Activated T-helper 1 cell treated with anti-CD3 and anti-CD28 coated beads, Interleukin-2, amount 50 U/mL, for 16 hours (primary cell): ENCODE measurements at places on chromosomes 3 and 15.

- no peak for DNase-seq
These were observed 137.9 kb upstream of the COL8A1 start for GRCh38 chr3:99500485-99500884.

- no peak for DNase-seq
These were observed 63.8 kb downstream of the ATP1B3 start for GRCh38 chr3:141940194-141940776.

DNA sequence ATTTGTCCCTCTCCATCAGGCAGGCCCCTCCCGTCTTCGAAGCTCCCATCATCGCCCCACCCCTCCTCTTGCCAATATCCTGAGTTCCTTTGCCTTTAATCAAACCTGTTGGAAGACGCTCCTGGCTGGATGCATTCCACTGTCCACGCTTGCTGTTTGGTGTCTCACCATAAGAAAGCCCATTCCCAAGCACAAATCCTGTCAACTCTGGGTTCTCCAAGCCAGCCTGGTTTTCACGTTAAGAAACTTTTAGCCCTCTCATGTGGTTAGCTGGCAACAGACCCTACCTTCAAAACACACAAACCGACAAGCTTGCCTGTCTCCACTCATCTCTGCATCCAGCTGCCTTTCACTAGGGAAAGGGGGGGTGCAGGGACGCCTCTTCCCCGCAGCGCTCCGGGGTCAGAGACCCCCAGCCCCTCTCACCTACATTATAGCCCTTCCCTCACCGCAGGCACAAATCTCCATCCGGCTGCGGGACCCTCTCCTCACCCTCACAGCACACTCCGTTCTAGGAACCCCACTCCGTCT lies 1.1 kb downstream of the GORASP1 start:
- no peak for DNase-seq

- no peak for DNase-seq
These were observed 52.5 kb downstream of the ATP10A start for GRCh38 chr15:25810631-25811091.

DNA sequence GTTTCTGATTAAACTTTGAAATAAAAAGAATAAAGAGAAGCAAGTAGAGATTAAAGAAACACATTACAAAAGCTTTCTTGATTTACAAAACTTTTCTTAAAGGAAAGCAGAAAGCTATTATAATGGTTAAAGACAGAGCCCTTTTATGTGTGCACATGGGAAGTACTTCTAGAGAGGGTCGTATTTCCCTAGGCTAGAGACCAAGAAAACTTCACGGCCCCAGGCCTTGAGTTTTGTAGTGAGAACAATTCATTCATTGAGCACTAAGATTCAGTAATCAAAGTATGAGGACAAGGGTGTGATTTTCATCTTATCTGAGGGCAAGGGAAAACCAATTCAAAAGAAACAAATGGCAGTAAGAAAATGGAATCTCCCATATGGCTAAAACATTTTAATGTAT lies 854.1 kb downstream of the ROBO1 start:
- no peak for DNase-seq

DNA sequence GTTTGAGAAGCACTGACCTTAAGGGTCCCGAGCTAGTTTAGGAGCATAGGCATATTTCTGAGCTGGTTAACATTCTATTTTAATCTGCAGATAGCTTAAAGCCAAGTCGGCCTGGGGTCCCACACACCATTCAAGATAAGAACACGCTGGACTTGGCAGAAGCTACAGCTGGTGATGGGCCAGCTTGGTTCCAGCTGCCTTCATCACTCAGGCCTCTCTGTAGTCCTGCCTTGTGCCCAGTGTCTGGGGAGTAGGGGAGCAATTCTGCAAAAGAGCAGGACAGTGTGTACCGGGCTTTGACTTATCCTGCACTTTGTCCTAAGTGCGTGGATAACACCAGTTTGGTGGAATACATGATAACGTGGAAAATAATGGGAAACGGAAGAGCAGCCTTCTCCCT lies 164.5 kb downstream of the MEGF11 start:
- no peak for DNase-seq

DNA sequence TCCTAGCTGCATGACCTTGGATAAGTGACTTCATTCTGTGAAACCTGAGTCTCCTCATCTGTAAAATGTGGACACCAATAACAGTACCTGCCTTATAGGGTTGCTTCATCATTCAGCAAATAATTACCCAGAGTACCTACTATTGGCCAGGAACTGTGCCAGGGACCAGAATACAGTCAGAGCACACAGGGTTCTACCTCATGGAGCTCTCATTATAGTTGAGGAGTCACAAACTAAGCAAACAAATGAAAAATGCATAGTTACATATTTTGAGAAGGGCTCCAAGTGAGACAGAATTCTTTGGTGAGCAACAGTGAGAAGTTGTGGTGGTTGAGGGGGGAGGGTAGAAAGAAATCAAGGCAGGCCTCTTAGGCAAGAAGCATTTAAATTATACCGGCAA lies 308.6 kb upstream of the WNT5A start:
- DNase-seq, result no peak

DNA sequence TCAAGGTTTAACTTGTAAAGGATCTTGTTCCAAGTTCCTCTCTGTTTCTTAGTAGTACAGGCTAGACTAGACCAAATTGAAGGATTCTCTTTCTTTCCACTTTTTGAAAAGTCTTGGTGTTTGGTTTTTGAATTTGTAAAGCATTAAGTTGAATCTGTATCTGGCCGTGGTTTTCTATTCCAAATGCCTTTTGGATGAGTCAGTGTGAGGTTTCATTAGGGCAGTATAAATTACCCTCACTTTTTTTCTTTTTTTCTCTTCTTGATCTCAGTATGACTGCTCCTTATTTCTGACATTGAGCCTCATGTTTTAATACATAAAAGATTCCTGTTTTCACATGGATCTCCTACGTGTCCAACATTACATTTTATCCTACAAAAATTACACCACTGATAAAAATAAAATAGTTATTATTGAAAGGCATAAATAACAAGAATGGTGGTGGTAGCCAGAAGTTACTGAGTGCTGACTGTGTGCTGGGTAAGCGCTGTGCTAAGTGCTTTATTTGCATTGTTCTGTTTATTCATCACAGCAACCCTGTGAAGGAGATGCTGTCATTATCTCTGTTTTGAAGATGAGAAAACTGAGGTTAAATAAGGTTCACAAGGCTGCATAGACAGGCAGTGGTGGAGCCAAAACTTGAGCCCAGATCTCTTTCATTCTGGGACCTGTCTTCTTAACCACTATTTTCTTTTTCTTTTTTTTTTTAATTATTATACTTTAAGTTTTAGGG lies 48.3 kb downstream of the MITF start:
- no peak for DNase-seq

DNA sequence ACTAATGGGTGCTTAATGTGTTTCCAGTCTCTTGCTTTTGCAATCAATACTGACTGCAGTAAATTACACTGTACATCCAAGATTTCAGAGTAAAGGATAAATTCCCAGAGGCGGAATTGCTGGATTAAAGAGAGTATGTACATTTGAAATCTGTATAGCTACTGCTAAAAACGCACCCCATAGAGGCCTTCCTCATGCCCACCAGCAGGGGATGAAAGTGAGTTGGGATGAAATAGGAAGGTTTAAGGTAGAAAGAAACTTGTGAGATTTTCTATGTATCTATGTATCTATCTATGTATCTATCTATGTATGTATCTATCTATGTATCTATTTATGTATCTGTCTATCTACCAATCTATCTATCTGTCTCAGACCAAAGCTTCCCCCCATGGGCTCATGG lies 28.4 kb downstream of the TMEM44 start:
- no peak for DNase-seq

DNA sequence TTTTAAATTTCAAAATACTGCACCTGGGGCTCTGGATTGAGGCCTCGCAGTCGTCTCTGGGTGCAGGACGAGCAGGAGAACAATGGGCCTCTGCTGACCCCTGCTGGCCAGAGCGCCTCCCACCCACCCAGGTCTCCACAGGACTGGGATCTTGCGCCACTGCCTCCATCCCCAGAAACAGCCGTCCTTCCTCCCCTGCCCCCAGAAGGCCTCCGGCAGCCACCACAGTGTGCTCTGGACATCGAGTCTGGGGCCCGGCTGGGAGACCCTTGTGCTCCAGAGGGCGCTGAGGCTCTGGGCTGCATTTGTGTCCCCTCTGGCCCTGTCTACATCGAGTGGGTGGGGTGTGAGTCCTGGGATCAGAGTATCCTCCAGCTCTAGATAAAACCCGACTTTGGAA lies 6.7 kb upstream of the ACSBG1 start:
- DNase-seq, result peak; percentile 65

DNA sequence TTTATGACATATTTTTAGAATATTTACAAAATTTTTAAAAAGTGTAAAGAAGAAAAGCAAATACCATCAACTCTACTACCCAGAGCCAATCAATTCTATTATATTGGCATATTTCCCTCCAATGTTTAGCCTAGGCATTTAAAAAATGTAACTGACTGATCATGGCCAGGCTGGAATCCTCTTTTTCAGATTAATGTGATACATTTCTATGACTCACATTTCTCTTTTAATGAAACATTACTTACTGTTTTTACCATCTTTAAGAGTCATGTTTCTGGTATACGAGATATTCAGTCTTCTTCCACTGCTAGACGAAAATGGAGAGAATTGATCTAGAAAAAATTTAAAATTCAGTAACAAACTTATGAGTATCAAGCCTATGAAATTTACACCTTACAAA lies 53.4 kb upstream of the DCUN1D1 start:
- DNase-seq, result no peak
